ENCODE measurements at places on chromosomes 6 and 20.

- DNase-seq = no peak
Observed at GRCh38 chr6:90466154-90466940, 120.5 kb downstream of the MAP3K7 start.

GRCh38 chr20:29741894-29742698 is 1515.4 kb upstream of the DEFB115 start:
- no peak for DNase-seq

GRCh38 chr6:128357392-128358130 is 162.8 kb downstream of the PTPRK start:
- no peak for DNase-seq

- no peak for DNase-seq
Observed at GRCh38 chr6:47203266-47203937, 106.3 kb downstream of the TNFRSF21 start.

- DNase-seq = no peak
Observed at GRCh38 chr6:81766482-81767069, 14.1 kb upstream of the TENT5A start.

- no peak for DNase-seq
Observed at GRCh38 chr20:13009682-13010406, 1.1 kb downstream of the SPTLC3 start.

DNA sequence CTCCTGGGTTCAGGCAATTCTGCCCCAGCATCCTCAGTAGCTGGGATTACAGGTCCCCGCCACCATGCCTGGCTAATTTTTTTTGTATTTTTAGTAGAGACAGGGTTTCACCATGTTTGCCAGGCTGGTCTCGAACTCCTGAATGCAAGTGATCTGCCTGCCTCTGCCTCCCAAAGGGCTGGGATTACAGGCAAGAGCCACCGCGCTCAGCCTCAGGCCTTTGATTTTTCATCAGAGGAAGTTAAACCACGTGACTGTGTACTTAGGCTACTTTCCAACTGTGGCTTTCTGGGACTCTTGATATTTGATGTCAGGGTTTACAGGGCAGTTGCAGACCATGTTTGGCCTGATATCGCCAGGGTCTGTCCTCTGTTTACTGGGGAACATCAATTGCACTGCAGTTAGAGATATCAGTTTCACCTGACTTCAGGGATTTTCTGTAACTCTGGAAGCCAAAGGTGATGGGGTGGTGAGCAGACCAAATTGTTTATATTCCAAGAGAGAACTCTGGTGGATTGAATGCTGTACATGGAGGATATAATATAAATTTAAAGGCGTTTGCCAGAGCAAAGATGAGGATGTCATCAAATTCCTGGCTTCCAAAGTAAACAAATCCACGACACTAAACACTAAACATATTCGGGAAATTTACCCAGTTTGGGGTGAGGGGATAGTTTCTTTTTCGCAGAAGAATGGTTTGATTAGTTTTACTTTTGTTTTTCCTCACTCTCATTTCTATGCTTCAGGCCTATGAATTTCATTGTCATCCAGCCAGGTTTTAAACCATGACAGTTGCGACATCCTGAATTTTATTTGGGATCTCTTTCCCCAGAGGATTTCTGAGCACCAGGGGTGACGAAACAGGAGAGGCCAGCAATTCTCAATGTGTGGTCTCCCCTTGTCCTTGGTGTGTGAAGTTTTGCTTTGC is 4.2 kb downstream of the PSMF1 start:
- DNase-seq = no peak

- DNase-seq = no peak
Observed at GRCh38 chr20:51211191-51211590, 188.3 kb upstream of the KCNG1 start.

DNA sequence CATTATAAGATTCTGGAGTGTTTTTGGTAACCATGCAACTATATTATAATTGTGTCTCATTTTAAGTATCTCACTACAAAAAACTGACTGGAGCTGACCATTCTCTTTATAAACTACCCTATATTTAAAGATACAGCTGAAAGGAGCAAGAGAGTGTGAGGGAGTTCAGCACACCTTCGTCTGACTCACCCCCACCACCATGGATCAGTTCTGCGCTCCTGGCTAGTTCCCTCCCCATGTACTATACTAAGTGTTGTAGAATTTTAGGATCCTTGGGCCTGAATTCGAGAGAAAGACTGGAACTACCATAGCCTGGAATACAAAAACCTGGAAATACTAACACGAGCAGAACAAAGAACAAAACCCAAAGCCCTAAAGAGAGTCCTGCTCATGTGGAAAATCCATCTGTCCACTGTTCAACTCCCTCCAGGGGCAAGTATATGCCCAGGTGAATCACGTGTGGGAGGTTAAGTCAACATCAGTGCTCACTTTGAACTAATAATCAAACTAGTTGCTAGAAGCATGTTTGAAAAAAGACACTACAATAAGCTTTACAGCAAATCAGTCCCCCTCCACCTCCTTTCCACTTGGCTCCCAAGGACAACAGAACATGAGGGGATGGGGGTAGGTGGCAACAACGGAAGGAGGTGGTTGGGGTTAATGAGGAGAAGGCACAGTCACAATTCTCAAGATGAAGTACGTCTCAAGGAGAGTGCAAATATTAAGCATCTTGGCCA is 46.8 kb downstream of the ELOVL5 start:
- DNase-seq = no peak

- no peak for DNase-seq
Observed at GRCh38 chr20:25191051-25191450, 4.5 kb upstream of the ENTPD6 start.

DNA sequence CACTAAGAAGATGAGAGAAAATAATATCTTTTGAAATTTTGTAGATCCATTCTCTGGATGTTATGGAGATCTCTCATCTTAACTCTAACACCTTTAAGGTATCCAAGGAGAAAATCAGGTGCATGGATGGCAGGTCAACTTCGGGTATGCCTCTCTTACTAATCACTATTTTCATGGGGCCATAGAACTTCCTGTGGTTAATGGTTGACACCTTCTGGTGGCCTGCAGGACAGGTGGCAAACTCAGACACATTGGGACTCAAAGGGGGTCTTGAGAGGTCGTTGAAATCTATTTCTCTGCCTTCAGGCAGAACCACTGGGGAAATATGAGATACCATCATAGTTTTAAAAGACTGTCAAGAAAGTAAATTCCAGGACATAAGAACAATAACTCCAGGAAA is 76.5 kb downstream of the ADAT2 start:
- no peak for DNase-seq

DNA sequence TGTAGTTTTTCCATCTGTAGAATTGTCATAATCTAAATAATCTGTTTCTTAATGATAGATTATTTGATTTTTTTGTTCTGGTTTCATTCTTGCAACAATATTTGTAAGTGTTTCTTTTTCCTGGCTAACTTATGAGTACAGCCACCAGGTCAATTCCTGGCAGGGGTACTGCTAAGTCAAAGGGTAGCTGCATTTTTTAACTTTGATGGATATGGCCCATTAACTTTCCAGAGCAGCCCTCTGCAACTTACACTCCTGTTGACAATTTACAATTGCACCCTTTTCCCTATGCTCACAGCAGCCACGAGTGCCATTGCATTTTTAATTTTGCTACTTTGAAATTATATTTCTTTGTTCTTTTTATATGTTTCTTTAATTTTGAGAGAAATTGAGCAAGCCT is 209.3 kb upstream of the CST7 start:
- DNase-seq = no peak

GRCh38 chr20:62174021-62174804 is 8.6 kb upstream of the MTG2 start:
- no peak for DNase-seq

- DNase-seq = no peak
Observed at GRCh38 chr20:1450926-1451491, 15.6 kb downstream of the NSFL1C start.

GRCh38 chr6:117194978-117195377 is 70.4 kb upstream of the VGLL2 start:
- DNase-seq = no peak

DNA sequence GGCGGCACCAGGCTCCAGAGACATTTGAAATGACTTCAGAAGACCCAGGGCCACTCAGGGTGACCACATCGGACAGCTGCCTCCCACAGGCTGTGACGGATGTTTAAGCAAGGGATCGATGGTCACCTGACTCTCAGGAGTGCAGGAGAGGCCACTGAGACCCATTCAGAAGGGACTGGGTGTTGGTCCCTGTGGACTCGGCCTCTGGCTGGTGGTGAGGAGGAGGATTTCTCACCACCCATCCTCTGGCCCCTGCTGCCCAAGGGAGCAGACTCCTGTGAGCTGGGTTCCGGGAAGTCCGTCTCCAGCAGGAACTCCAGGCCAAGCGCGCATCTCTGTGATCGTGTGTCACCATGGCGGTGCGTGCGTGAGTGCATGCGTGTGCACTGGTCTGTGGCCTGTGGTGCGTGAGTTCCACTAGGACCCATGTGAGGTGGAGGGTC is 25.5 kb downstream of the NPEPL1 start:
- no peak for DNase-seq

DNA sequence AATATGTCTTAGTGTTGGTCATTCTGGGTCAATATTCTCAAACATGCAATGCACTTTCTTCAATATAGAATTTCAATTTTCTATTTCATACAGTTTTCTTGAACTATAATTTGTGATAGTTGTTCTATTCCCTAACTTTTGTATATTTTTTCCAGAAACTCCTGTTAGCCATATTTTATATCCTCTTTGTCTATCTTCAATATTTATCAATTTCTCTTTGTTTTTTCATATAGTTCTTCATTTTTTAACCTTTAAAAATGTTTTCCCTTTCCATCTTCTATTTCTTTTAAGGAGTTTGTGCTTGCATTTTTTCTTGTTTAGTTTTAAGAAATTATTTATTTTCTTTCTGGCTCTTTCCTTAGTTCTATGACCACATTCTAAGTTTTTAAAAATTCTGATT is 42.0 kb upstream of the MBOAT1 start:
- DNase-seq = no peak

DNA sequence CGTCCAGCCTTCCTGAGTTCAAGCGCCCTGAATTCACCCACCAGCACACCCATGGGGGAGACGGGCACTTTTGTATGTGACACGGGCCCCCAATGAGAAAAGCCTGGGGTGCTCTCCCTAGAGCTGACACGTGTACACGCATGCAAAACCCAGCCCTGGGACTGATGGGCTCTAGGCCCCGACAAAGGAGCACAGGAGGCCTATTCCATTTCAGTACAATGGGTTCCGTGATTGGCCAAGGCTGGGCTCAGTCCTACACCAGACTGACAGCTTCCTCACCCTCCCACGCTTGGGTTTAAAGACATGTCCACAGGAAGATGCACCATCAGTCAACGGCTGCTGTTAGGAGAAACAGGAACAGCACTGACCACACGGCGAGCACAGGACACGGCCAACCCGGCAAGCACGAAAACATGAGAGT is 8.8 kb downstream of the ZBTB46 start:
- no peak for DNase-seq

- no peak for DNase-seq
Observed at GRCh38 chr6:166119116-166119911, 48.3 kb downstream of the TBXT start.

DNA sequence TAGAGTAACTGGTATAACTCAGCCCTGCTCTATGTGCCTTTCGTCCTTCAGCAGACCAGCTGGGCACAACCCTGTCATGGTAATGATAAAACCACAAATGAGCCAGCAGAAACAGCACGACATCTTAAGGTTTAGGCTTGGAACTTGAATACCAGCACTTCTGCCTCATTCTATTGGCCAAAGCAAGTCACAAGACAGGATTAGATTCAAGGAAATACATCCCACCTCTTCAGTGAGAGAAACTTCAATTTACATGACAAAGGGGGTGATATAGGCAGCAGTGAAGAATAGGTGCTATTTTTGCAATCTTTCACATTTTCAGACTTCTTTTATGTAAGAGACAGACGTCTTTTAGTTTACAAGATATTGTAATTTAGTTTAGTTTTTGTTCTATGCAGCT is 69.8 kb upstream of the SLC35F1 start:
- DNase-seq = no peak

DNA sequence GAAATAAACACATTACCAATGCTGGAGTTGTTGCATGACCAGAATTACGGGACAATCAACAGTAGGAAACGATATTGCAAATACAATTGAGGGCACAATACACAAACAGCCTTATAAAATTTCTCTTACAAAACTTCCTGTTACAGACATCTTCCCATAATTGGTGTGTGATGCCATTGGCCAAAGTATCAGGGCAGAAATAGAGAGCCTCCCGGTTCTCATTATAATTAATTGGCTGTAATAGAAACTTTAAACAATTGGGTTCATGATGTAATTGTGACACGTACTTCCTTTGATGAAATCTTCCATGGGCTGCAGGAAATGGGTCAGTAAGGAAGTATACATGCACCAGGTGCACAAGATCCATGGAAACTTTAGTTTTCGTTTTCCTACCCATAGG is 40.3 kb upstream of the RALGAPA2 start:
- no peak for DNase-seq

- DNase-seq = no peak
Observed at GRCh38 chr6:168890306-168890980, 363.2 kb downstream of the THBS2 start.

GRCh38 chr6:17687136-17687535 is 19.6 kb downstream of the NUP153 start:
- no peak for DNase-seq

DNA sequence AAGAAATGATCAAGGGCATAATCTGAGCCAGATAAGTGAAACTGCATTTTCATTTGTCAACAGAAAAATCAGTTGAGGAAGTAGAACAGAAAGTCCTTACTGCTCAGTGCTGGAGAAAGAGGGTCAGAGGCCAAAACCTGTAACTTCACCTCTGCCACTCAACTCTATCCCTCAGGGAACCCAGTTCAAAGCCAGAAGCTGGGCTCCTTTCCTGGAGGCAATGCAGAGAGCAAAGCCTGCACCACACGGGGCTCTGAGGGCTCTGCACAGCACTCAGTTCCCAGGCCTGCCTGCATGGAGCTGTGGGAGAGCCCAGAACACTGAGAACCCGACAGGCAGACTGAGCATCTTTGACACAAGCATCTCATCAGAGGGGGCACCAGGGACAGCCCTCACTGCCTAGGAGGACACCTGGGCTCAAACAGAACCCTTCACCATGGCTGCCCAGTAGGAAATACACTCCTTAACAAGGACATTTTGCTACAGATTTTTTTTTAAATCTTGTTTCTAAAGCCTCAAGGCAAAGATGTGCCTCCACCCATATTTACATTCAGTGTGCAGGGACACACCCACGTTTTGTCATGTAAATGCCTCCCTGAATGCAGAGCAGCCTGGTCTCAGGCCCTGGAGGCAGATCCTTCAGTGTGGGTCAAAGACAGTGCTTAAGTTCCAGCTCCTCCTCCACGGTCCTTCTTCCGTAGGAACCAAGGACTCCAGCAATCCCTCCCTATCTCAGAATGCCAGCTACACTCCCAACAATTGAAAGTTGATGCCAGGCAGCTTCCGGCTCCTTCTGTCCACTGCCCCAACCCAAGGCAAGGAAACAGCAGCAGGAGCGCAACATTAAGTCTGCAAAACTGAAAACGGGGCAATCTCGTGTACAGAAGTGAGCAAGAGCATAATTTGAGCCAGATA is 6.6 kb downstream of the RNASET2 start:
- DNase-seq = no peak
